Parietal lobe (tissue), 2 donors: ENCODE measurements at places on chromosomes 7 and 10. TPM values are rescaled to one million over a fixed set of nuclear protein-coding genes. Genes with fewer than 3 reads are reported as not detected.

The GPRIN2 gene
- total RNA-seq: 36.6 TPM

The ATOH7 gene
- total RNA-seq: 0.94 TPM

The NACAD gene
- total RNA-seq: 13.5 TPM

The OR13A1 gene
- 0.63 TPM for total RNA-seq

The THSD7A gene
- 41.6 TPM for total RNA-seq

The NUP205 gene
- 68.2 TPM for total RNA-seq

The PGAM1 gene
- 105 TPM for total RNA-seq

The PPP3CB gene
- 148 TPM for total RNA-seq

The OR2A7 gene
- 0.94 TPM for total RNA-seq

The EVX1 gene
- total RNA-seq: not detected

The CDH23 gene
- total RNA-seq: 7.2 TPM

The DNA2 gene
- 26.6 TPM for total RNA-seq

The SLC18A3 gene
- not detected for total RNA-seq

The CYP3A7 gene
- total RNA-seq: 0.31 TPM

The SERPINE1 gene
- total RNA-seq: not detected

The CCDC172 gene
- not detected for total RNA-seq

The ANKRD7 gene
- total RNA-seq: 4.4 TPM

The GRIFIN gene
- not detected for total RNA-seq

The EPDR1 gene
- 13.8 TPM for total RNA-seq

The INHBA gene
- total RNA-seq: 21.0 TPM

The ANXA8L1 gene
- total RNA-seq: not detected

The LRRC61 gene
- 16.3 TPM for total RNA-seq

The C10orf105 gene
- 0.31 TPM for total RNA-seq

The HOXA5 gene
- not detected for total RNA-seq

The FKBP6 gene
- total RNA-seq: not detected

The TAS2R3 gene
- 24.1 TPM for total RNA-seq

The GIMAP2 gene
- total RNA-seq: 1.9 TPM

The NME8 gene
- not detected for total RNA-seq

The OIT3 gene
- 0.94 TPM for total RNA-seq

The PTPN20 gene
- 17.5 TPM for total RNA-seq

The SHH gene
- total RNA-seq: 0.63 TPM

The CALML3 gene
- not detected for total RNA-seq

The AKR1C4 gene
- total RNA-seq: not detected

The NANOS1 gene
- 2.8 TPM for total RNA-seq

The UPK3BL2 gene
- total RNA-seq: 10.3 TPM

The GPR26 gene
- total RNA-seq: 2.8 TPM

The SORBS1 gene
- total RNA-seq: 303 TPM

The AGR2 gene
- total RNA-seq: not detected

The CCDC126 gene
- 37.2 TPM for total RNA-seq

The JCAD gene
- 11.9 TPM for total RNA-seq

The EDRF1 gene
- 76.1 TPM for total RNA-seq

The PRTFDC1 gene
- 31.6 TPM for total RNA-seq

The LIPK gene
- not detected for total RNA-seq

The NEBL gene
- total RNA-seq: 72.6 TPM

The SFTPA1 gene
- total RNA-seq: not detected

The DPYSL4 gene
- total RNA-seq: 69.5 TPM

The ASZ1 gene
- not detected for total RNA-seq

The TMEM273 gene
- total RNA-seq: 1.6 TPM

The CPA2 gene
- total RNA-seq: not detected

The BNIP3 gene
- total RNA-seq: 32.6 TPM

The WNT16 gene
- 0.31 TPM for total RNA-seq

The FLNC gene
- total RNA-seq: 4.1 TPM

The ZNF138 gene
- total RNA-seq: 102 TPM

The DOCK1 gene
- total RNA-seq: 22.8 TPM

The GPR15LG gene
- total RNA-seq: not detected
